ENCODE measurements at places on chromosomes 16 and 17.

DNA sequence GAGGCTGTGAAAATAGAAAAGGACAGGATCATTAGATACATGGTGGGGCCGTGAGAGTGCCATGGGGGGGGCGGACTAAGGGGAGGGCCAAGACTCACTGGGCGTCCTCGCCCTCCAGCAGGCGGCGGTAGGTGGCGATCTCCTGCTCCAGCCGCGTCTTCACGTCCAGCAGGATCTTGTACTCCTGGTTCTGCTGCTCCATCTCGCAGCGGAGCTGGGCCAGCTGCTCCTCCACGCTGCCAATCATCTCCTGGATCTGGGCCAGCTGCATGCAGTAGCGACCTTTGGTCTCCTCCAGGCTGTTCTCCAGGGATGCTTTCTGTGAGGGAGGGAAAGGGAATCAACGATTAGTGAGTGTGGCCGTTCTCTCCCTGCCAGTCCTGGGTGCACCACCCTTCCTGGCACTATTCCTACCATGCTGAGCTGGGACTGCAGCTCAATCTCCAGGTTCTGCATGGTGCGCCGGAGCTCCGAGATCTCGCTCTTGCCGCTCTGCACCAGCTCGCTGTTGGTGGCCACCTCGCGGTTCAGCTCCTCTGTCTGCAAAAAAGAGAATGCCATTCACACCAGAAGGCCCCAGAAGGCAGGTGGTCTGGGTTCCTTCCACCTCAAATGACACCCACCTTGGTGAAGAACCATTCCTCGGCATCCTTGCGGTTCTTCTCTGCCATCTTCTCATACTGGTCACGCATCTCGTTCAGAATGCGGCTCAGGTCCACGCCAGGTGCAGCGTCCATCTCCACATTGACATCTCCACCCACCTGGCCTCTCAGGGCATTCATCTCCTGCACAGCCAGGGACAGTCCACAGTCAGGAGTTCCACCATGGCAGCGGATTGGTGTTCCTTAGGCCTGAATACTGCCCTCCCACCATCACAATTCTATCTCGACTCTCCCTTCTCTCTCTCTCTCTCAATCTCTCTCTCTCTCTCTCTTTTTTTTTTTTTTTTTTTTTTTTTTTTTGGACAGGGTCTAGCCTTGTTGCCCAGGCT, 3.3 kb downstream of the KRT14 start:
- no peak for DNase-seq

DNA sequence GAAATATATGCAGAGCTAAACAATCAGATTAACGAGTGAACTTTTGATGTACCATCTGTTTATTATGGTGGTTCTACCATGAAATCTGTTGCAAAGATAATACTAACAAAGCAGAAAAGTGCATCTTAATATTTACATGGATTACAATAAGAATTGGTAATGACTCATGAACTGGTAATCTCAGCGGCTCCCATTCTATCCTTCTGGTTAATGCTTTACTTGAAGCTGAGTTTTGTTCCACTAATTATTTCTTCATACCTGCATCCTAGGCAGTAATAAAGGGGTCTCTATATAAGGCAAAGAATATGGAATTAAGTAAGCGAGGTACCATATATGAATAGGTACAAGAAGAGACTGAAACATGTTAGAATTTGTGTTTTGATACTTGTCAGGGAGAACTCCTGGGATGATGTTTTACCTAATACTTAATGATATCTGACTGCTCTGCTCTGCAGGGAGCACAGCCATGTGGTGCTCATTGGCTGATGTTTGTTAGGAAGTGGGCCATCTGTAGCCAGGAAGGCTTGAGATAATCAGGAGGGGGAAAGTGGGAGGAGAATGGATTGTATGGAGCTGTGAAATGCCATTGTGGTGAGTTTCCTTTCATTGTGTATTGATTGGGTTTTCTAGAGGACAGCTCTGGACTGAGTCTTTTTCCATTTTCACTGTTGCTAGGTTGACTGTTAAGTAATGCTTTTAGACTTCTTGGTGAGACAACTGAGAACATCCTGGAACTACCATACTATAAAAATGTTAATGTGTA, 52.6 kb downstream of the MAP2K6 start:
- peak; percentile 69 for DNase-seq

DNA sequence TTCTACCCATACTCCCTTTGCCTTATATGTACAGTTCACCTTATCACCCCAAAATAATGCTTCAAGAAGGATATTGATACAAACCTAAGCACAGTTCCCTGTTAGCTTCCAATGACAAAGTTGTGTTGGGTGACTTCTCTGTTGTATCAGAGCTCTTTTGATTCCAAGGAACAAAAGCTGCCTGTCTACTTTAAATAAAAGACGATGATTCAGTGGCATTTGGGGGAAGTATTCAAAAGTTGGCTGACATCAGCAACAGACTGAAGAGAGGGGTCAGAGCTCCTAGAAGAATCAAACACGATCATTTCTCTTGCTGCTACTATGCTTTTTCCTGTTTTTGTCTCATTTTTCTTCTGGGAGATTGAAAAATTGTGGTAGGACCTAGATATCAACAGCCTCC, 69.4 kb upstream of the CA10 start:
- DNase-seq: no peak

GRCh38 chr17:71986886-71987285, 133.9 kb upstream of the SOX9 start:
- DNase-seq: no peak

GRCh38 chr16:23254338-23254737, 47.8 kb upstream of the SCNN1B start:
- no peak for DNase-seq

GRCh38 chr17:74240618-74241205, 27.3 kb downstream of the TTYH2 start:
- DNase-seq: no peak

DNA sequence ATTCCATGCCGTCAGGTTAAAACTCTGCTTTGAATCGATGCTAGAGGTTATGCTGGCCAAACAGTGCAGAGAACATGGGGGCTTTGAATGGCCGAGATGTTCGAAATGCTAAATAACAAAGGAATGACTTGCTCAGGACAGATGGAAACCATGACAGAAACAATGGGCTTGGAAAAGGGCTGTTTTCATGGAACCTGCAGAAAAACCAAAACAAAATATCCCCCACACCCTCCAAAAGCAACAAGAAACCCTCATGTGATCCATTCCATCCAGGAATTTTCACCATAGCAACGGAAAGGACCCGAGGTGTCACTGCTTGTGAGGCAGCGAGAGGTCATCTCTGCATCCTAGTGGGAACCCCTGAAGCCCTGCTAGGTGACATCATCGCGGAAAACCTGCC, 25.5 kb downstream of the GPRC5B start:
- no peak for DNase-seq

- DNase-seq: no peak
Observed at GRCh38 chr16:49189286-49189685, 92.4 kb downstream of the CBLN1 start.

- DNase-seq: no peak
Observed at GRCh38 chr16:64416216-64417005, 705.5 kb downstream of the CDH11 start.

DNA sequence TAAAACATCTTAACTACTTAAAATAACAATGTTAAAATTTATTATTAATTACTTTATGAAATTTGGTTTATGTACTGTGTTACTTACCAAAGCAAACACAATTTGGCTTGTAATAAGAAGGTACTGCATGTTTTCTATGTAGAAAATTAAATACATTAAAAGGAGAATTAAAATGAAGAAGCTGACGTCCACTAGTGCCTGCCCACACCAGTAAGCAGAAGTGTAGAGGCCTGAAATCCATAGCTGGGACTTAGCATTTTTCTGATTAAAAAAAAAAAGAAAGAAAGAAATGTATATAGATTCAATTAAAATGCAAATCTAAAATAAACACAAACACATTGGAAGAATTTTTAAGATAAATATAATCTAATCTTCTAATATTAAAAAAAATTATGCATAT, 35.8 kb upstream of the ABCA9 start:
- no peak for DNase-seq

GRCh38 chr17:50420419-50421112, 5.5 kb upstream of the ACSF2 start:
- no peak for DNase-seq

DNA sequence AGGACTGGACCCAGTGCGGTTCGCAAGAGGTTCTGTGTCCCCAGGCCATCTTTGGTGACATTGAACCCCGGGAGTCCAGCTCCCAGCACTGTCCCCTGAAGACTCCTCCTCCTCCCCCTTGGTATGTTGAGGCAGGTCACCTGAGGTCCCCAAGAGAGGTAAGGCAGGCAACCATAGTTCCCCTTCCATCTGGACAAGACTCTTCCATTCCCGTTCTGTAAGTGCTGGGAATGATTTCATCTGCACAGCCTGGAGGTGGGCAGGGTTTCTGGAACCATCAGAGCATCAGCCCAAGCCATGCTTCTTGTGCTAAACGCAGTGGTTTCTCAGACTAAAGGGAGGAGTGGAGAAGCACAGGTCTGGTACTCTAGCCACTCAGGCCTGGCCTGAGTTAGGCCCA, 24.9 kb downstream of the COPZ2 start:
- DNase-seq: no peak

GRCh38 chr16:13036600-13036999, 135.2 kb downstream of the SHISA9 start:
- peak; percentile 31 for DNase-seq

GRCh38 chr17:21463779-21464407, 87.7 kb downstream of the KCNJ12 start:
- DNase-seq: no peak

DNA sequence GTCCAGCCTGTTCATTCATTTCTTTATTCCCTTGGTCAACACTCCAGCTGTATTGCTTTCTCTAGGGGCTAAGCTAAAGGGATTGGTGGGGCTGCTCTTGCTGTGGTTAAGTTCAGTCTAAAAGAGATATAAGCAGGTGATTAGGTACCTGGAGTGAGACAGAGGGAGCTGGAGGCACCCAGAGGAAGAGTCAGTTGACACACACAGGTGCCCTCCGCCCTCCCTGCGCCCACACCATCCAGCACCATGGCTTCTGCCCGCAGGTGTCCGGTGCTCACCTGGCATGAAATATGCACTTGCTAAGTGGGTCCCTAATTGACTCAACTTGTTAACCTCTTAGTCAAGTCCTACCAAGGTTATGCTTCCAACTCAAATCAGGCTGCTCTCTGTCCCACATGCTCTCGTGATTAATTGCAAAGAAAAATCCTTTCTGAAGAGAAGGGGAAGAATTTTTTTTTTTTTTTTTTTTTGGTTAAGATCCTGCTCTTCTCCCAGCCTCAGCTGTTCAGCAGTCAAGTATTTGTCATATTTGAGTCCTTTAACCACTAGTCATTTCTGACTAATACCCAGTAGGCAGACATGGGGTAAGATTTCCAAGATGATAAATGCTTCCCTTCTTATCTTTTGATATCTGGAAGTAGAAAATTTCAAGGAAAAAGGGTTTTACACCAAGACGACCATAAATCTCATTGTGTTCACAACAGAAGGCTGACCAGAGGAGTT, 199.8 kb upstream of the WSCD1 start:
- DNase-seq: no peak

- no peak for DNase-seq
Observed at GRCh38 chr16:75326333-75326732, 74.9 kb upstream of the BCAR1 start.

DNA sequence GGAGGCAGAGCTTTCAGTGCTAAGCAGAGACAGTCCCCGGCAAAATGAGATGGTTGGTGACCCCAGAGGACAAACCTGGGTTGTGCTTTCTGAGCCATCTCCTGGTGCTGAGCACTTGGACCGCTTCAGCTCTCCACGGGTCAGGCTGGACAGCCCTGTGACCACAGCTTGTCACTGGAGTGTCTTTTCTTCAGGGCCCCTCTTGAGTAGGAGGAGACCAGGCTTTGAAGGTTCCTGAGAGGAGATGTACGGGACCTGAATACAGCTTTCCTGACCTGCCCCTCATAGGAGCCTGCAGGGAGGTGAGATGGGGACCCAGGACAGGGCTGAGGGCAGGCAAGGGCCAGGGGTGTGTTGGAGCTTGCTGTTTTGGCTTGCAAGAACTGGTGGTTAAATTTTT, 17.8 kb upstream of the ADGRG1 start:
- no peak for DNase-seq

- DNase-seq: no peak
Observed at GRCh38 chr17:46770439-46770817, 48.1 kb downstream of the WNT3 start.

DNA sequence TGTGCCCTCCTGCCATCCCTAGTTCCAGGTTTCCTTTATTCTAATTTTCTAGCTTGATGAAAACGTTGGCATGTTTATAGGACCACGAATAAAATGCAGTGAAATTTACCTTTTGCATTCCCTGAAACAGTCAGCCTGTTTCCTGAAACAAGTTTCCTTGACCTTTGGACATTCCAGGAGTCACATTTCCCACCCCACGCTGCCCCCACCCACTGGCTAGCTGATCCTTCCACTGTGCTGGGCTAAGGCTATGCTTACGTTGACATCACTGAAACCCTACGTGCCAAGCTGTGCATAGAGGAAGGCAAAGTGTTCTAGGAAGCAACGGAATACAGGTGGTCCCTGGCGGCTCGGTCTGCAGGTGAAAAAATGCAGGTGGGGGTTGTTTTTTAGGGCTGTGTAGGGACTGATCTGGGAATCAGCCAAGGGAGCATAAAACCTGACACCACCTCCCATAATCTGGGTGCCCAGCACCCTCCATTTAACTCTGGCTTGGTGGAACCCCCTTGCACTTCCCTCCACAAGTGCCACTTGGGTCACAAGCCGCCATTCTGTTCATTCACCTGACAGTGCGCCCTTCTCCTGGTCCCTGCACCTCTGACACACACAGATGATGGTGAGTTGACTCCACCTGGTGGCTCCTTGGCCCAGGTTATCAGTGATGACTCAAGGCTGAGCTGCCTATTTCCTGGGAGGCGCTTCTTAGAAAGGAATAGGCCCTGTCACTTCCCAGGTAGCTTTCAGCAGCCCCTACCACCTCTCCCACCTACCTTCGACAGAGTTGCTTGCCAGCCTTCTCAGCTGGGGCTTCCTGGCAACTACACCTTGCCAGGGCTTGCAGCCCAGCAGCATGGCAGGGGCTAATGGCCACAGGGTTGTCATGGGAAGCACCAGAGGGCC, 83.7 kb downstream of the N4BP1 start:
- DNase-seq: peak; percentile 19

GRCh38 chr17:80703142-80703478, 158.5 kb downstream of the RPTOR start:
- no peak for DNase-seq

GRCh38 chr16:84175350-84176081, 11.3 kb downstream of the TAF1C start:
- no peak for DNase-seq

- no peak for DNase-seq
Observed at GRCh38 chr16:31149332-31149731, 534 bp downstream of the PRSS36 start.

DNA sequence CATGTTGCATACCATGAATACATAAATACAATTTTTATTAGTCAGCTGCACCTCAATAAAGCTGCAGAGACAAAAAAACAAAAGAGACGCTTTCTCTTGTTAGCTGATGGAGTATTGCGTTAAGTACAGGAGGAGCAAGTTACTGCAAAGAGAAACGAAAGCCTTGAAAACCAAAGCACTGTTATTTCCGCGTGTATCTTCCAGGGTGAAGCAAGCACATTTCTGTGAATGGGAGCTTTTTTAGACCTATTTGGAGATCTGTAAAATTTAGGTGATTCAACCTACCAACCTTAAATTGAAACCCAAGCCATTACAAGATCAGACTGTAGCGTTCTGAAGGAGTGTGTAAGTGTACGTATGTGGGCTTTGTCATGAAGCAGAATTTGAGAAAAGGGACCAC, 390.4 kb downstream of the SOX9 start:
- DNase-seq: no peak

Data from NCI-H460 (cell line).